Activated CD4-positive, alpha-beta T cell treated with anti-CD3 and anti-CD28 coated beads, Interleukin-2, amount 50 U/mL, for 16 hours (primary cell): ENCODE measurements at places on chromosomes 2 and 18.

- DNase-seq = no peak
These were observed 87.1 kb downstream of the ANKRD44 start for GRCh38 chr2:197223451-197223850.

GRCh38 chr2:168910330-168910729 lies 9.2 kb downstream of the G6PC2 start:
- DNase-seq = no peak

DNA sequence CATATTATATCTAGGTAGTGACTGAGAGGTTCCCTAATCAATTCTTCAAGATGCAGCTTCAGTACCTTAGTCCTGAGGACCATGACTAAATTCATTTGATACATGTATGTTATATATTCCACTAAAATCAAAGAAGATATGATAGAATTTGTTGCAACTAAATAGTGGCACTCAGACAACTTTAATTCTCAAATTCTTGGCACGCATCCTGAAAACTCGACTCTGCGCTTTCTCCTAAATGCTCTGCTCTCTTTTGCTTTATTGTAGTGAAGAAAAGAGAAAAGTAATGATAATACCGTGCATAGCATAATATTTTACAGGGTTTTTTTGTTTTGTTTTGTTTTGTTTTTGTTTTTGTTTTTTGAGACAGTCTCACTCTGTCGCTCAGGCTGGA lies 475.3 kb downstream of the ARHGAP15 start:
- no peak for DNase-seq

GRCh38 chr2:173989160-173989883 lies 24.1 kb upstream of the SP3 start:
- DNase-seq = no peak

GRCh38 chr2:29579495-29580169 lies 341.8 kb downstream of the ALK start:
- no peak for DNase-seq

DNA sequence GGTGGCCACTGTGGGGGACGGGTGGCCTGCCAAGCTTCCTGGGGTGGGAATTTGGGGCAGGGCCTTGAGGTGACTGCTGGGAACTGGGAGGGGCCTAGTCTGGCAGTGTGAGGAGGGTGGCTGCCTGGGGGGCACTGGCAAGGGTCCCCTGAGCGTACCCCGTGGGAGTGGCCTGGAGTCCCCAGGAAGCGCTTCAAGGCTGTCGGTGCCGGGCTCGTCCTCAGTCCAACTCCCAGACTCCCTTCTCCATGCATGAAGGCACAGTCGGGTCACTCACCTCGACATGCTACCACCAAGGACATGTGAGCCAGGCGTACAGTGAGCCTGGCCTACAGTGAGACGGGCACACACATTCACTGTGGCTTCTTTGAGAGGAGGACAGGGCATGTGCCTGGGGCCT lies 105.3 kb downstream of the SMIM21 start:
- DNase-seq = no peak

GRCh38 chr18:56468396-56468795 lies 170.0 kb downstream of the TXNL1 start:
- DNase-seq = no peak

GRCh38 chr18:53566626-53567025 lies 657.8 kb downstream of the MBD2 start:
- no peak for DNase-seq

- DNase-seq = no peak
These were observed 423.6 kb downstream of the ZNF521 start for GRCh38 chr18:24928301-24928878.
